Stimulated activated CD4-positive, alpha-beta T cell treated with anti-CD3 and anti-CD28 coated beads, Interleukin-15, amount 100 ng/mL, for 1 hour (primary cell): ENCODE measurements at places on chromosomes 3 and 15.

DNA sequence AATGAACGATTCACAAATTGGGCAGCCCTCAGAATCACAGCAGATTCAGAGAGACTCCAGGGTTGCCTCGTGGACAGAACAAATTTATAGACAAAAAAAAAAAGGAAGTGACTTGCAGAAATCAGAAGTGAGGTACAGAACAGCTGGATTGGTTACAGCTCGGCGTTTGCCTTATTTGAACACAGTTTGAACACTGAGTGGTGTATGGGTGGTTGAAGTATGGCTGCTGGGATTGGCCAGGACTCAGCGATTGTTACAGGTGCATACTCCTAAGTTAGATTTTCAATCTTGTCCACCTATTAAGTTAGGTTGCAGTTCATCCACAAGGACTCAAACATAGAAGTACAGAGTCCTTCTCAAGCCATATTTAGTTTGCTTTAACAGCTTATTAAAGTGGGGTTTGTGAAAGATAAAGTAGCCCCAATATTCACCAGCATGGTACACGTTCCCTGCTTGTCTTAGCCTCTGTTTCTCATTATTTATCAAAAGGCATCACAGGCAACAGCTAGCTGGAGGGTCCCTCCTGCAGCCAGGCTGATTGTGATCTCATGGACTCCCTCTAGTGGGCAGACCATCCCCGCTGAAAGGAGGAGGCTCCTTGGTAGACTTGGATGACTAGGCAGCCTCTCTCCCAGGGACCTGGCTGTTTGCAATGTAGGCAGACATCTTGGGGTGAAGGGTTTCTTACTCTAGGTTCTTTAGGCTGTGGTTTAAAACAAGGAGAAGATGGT lies 17.6 kb upstream of the ALDH1L1 start:
- DNase-seq: no peak

GRCh38 chr3:190621927-190622326 lies 108.0 kb downstream of the IL1RAP start:
- DNase-seq: no peak

DNA sequence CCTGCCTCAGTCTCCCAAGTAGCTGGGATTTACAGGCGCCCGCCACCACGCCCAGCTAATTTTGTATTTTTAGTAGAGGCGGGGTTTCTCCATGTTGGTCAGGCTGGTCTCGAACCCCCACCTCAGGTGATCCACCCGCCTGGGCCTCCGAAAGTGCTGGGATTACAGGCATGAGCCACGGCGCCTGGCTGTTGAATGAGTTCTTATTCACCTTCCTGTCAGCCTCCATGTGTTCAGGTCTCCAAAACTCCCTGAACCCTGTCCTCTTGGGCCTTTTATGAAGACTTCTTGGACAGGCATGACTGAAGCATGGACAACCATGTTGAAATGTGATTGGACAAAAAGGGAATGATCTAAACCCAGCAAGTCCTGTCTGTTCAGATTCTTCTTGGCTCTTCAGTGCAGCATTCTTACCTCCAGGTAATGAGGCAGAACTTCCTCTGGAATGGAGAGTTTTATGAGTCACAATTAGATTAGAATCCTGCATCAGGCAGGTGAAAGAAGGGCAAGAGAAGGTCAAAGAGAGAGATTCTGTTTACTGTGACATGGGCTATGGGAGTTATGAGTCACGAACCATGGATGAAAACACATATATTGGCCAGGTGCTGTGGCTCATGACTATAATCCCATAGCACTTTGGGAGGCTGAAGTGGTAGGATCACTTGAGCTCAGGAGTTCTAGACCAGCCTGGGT lies 23.1 kb upstream of the EIF4A2 start:
- DNase-seq: no peak

DNA sequence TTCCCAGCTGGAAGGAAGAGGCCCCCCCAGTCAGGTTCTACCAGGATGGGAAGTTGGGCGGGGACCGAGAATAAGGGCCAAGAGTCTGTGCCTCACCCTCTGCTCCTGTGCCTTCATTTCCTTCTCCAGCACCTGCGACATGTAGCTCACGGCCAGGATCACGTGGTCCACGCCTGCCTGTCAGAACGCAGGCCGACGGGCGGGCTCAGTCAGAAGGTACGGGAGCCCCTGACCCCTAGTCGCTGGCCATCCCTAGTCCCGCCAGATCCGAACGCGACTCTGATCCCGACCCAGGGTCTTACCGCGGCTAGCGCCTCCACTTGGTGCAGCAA lies 489 bp downstream of the GMPPB start:
- peak; percentile 26 for DNase-seq

GRCh38 chr15:92645051-92645631 lies 10.4 kb downstream of the FAM174B start:
- DNase-seq: no peak

GRCh38 chr15:35740761-35741160 lies 194.8 kb upstream of the DPH6 start:
- DNase-seq: no peak

DNA sequence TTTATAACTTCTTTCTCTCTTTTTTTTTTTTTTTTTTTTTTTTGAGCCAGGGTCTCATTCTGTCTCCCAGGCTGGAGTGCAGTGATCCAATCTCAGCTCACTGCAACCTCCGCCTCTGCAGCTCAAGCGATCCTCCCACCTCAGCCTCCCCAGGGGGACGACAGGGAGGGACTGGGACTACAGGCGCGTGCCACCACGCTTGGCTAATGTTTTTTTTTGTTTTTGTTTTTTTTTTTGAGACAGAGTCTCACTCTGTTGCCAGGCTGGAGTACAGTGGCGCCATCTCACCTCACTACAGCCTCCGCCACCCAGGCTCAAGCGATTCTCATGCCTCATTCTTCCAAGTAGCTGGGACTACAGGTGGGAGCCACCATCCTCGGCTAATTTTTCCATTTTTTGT lies 17.7 kb upstream of the PRKCI start:
- no peak for DNase-seq
